ENCODE measurements at places on chromosomes 5 and 9.

- DNase-seq = no peak
Observed at GRCh38 chr9:89362647-89363310, 44.5 kb downstream of the SECISBP2 start.

DNA sequence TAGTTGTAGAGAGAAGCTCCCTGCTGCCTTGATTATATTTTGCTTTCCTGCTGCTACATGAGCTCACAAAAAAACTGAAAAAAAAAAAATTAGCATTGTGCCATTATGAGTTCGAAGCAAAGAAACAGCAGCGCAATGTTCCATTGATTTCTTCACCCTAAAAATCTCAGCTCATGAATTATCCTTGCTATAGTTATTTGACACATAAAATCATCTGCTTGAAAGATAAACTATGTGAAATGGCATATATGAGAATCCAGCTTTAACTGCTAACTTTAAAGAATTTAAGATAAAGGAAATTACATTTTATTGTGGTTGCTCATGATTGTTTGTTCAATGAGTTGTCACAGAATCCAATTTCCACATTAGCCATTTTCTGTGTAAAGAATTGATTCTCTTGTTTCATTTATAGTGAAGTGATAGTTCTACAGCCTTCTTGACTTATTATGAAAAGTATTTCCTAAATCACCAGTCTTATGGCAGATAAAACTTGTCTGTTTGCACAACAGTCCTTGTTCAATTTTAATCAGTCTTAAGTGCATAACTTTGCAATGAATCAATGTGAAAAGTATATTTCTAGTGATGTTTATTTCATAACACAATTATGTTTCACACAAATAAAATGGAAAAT is 1275.0 kb upstream of the CDH9 start:
- no peak for DNase-seq

- no peak for DNase-seq
Observed at GRCh38 chr5:165305596-165305995, 1800.2 kb downstream of the MAT2B start.

DNA sequence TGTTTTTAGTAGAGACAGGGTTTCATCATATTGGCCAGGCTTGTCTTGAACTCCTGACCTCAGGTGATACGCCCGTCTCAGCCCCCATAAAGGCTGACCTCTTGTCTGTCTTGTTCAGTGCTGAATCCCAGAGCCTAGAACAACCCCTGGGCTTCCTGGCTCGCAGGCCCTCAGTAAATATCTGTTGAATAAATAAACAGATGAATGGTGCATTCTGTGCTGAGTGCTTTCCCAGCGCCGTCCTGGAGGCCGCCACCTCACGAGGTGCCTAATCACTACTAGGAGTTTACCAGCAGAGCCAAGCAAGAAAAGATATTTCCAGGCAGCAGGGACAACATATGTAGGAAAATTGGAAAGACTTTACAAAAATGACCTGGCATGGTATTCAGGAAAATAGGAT is 88.5 kb downstream of the SNX24 start:
- DNase-seq = no peak

GRCh38 chr5:131939690-131940345 is 5.6 kb downstream of the MEIKIN start:
- no peak for DNase-seq

DNA sequence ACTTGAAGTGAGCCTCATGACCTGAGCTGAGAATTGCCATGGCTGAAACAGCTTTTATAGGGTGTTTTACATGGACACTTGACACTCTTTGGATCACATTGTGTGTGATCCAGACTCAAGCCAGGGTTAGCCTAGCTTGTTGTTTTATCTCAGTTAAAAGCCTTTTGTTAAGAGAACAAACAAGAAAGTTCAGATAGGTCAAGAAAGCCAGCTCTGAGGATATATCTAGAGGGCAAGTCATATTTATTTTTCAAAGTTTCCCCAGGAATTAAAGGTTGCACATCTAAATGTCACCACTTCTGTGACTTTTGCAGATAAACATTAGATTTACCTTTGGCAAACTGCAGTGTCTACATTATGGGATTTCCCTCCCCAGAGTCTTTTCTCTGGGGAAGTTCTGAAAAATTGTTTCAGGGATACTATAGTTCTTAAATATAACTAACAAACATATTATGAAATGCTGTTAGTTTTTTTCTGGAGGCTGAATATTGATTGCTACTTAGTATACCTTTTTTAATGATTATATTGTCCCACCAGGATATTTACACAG is 134.5 kb downstream of the C9orf152 start:
- DNase-seq = no peak

DNA sequence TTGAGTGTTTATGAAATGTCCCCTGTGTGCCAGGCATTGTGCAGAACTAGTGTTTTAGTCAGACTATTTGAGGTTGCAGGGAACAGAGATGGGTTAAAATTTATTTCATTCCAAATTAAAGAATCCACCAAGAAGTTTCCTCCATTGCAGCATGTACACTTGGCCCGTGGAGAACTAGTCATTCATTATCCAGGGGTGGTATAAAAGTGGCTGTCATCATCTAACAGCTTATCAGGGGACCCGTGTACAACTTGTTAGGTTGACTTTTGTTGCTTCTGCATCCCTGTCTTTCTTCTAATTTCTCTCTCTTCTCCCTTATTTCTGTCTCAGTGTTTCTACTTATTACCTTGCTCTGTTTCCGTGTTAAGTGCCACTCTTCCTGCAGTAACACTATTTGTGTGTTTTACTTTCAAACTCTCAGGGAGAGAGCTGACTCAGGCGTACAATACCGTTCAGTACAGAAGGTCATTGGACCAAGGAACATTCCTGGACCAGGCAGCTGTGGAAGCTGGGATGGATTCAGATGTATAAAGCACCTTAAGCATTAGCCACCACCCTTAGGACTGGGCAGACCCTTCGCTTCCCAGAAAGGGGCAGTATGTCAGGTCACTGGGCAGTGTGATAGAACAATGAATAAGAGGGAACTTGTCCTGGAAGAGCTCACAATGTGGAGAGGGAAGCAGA is 36.1 kb downstream of the MAP3K1 start:
- no peak for DNase-seq

GRCh38 chr9:32486839-32487562 is 39.0 kb downstream of the RIGI start:
- DNase-seq = no peak

DNA sequence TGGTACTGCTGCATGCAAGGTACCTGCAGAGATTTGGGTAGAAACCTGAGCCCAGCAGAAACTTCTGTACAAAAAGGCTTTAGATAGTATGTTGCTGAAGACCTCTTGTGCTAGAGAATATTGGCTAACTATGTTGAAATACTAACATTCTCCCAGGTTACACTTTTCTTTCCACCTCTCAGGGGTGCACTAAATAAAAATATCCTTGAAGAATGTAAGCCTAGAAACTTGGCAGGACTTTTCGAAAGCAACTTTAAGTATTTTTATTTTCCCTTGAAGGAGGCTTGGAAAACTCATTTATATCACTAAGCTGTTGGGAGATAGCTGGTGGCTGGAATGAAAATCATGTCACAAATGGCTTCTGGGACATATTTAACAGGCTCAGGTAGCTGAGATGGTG is 50.0 kb downstream of the FBXL7 start:
- no peak for DNase-seq

GRCh38 chr9:136326761-136327303 is 507 bp upstream of the GPSM1 start:
- no peak for DNase-seq

DNA sequence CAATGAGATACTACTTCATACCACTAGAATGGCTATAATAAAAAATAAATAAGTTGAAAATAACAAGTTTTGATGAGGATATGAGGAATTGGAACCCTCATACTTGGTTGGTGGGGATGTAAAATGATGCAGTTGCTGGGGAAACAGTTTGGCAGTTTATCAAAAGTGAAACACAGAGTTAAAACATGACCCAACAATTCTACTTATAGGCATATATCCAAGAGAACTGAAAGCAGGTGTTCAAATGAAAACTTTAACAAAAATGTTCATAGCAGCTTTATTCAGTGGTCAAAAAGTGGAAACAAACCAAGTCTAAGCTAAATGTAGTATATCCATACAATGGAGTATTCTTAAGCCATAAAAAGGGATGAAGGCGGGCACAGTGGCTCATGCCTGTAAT is 13.1 kb upstream of the LHFPL2 start:
- no peak for DNase-seq

DNA sequence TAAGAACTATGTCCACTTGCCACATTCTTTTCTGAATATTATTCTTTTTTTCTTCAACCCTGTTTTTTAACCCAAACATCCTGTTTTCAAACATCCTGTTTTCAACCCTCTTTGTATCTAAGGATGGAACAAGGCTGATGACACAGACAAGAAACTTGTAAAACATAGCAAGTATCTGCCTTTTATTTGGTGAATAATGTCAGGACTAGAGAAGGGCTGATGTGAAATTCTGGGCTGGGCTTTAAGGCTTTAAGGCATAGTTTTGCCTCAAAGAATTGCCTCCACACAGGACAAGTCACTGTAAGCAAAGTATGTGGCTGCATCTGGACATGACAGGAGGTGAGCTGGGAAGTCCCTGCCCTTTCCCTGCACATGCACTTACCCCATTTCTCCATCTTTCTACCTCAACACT is 42.5 kb upstream of the RIC1 start:
- DNase-seq = no peak

GRCh38 chr5:59436364-59437148 is 457.0 kb downstream of the PDE4D start:
- DNase-seq = no peak

DNA sequence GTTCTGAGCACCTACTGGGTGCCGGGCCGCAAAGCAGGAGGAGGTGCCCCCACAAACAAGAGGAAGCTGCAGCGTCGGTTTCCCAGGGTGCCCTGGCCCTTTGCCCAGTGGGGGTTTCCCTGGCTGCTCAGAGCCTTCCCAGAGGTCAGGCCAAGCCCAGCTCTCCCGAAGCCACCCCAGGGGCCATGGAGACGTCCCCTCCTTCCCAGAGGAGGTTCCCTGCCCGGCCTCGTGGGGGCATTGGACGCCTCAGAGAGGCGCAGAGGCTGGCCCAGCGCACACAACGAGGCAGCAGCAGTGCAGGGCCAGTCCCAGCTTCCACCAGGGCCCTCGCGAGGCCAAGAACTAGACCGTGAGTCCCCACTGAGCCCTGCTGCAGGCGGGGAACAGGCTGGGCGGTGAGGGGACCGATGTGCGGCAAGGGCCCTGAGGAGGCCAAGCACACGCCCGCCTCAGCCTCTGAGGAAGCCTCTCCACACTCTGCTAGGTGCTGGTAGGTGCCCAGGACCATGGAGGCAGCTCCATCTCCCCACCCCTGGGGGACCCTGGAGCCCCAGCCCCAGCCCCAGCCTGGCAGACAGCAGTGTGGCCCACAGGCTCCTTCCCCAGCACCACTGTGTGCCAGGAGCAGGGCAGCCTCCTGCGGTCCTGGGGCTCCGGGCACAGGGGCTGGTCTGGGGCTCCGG is 7.0 kb downstream of the DIPK1B start:
- peak; percentile 32 for DNase-seq

DNA sequence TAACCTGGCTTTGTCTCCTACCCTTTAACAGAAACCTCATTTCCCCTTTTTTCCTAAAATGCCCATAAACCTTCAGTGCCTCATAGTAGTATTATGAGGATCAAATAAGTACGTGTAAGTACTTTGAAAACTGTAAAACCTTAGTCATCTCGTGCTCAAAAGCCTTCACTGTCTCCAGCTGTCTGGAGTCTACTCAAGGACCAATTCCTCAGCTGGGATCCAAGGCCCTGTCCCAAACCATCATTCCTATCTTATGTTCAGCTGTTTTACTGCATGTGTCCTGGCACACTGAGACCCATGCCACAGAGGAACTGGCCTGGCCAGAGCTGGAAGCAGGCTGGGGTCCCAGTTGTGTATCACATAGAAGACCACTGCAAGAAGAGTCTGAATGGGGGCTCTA is 15.9 kb downstream of the ADAMTSL1 start:
- DNase-seq = no peak

DNA sequence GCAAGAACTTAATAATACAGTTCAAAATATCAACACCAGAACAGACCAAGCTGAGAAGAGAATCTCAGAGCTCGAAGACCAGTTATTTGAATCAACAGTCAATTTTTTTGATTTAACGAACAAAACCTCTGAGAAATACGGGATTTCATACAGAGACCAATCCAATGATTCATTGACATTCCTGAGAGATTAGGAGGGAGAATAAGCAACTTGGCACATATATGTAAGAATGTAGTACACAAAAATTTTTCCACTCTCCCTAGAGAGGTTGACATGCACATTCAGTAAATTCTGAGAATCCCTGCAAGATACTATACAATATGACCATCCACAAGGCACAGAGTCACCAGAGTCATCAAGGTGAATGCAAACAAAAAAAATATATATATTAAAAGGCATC is 1577.3 kb upstream of the C9orf72 start:
- no peak for DNase-seq

DNA sequence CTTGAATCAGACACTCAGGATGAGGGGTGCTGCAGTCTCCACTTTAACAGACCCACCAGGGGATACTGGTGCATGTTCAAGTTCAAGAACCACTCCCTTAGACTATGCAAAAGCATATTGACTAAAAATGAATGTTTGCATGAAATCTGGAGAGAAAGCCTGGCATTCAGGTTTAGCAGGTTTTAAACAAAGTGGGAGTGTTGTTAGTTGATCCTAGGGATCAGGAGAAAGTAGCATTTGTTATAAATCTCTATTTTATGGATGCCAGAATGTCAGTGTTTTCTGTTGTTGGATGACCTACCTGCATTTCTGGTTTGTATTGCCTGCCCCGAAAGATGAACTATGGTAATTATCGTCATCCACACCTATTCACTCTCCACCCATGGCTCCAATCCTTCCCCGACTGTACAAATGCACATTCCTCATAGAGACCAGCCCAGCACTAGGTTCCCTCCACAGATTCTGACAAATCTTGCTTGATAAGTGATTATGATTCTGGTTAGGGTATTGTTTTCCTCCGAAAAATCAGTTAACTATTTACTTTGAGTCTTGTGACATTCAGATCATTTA is 17.2 kb downstream of the TMEM252 start:
- no peak for DNase-seq

- no peak for DNase-seq
Observed at GRCh38 chr9:98547606-98548005, 161.1 kb downstream of the GABBR2 start.

DNA sequence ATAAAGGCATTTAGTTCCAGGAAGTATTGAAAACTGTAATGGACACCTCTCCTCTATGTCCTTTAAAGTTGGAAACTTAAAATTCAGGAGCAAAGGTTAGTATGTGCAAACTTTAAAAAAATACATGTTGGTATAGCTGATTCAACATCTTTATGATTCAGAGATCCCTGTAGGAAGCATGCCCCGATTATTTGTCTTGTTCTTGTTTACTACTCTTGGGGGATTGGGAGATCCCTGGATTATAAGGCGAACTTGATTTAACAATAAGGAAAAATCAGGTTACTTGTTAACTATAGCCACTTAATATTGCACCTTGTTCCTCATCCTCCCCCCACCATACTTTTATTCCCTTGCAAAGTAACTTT is 1.7 kb downstream of the F2RL1 start:
- DNase-seq = no peak

GRCh38 chr5:80403782-80404181 is 4.1 kb upstream of the ZFYVE16 start:
- DNase-seq = no peak

Data from NCI-H82 (cell line).